ENCODE measurements at places on chromosomes 12 and 14. TPM values are rescaled to one million over a fixed set of nuclear protein-coding genes. Genes with fewer than 3 reads are reported as not detected.

XRCC3 gene
- 4.0 TPM for total RNA-seq

ERP27 gene
- total RNA-seq, result not detected

ZCRB1 gene
- 22.2 TPM for total RNA-seq

- no peaks in the 10 kb centered on the region for H3K36me3 ChIP-seq
- no peak overlapping the region for H3K27ac ChIP-seq
These were observed 6.2 kb downstream of the TBX5 start for GRCh38 chr12:114399664-114400211.

DNA sequence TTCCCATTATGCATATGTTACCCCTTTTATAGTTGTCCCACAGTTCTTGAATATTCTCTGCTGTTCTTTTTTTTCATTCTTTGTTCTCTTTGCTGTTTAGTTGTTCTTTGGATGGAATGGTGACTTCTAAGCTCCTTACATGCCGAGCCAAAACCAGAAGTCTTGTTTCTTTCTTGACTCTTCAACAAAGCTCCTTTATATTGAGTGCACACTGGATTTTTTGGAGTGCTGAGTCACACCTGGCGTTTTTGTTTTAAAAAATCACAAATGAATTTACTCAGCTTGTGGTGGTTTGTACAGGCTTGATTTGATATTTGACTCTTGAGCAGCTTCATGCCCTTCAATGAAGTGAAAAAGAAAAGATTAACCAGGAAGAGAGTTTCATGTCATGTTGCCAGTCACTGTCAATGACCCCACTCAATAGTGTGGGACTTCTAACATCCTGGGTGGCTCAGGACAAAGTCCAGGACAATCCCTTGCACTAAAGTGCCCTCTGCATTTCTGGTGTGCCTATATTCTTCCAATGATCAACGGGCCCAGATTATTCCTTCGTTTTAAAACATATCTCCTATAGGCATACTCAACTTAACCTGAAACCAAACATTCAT, 112.4 kb upstream of the SLC38A4 start:
- no peaks in the 10 kb centered on the region for H3K36me3 ChIP-seq
- H3K27ac ChIP-seq, result no peak overlapping the region
- no peaks in the 10 kb centered on the region for H3K4me1 ChIP-seq

ITGA7 gene
- 167 TPM for total RNA-seq

GRCh38 chr12:100789146-100789545, 5.4 kb upstream of the ANO4 start:
- H3K4me1 ChIP-seq, result no peaks in the 10 kb centered on the region
- no peak for DNase-seq
- H3K36me3 ChIP-seq, result no peaks in the 10 kb centered on the region
- H3K4me3 ChIP-seq, result no peak overlapping the region
- no peaks in the 10 kb centered on the region for H3K27me3 ChIP-seq

RAP1B gene
- 158 TPM for total RNA-seq

POMT2 gene
- total RNA-seq, result 26.9 TPM

DNA sequence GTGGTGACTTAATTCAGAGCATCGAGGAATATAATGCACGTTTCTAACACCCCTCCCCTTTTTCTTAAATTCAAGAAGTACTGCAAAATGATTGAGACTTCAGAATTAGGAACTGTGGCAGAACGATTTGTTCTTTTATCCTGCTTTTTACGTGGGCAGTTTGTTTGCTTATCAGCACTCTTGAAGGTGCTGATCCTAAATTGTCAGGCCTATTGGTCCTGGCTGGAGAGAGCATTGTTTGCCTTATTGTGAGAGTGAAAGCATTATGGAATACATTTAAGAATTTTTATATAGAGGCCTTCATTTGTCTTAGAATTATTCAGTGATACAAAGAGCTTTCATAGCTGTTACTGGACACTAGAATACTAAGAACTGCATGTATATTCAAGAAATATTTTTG, 59.1 kb downstream of the TMTC2 start:
- peak overlapping the region; percentile 53 for H3K27ac ChIP-seq
- no peak for DNase-seq
- no peaks in the 10 kb centered on the region for H3K4me1 ChIP-seq
- H3K36me3 ChIP-seq, result no peaks in the 10 kb centered on the region
- H3K4me3 ChIP-seq, result no peak overlapping the region
- no peaks in the 10 kb centered on the region for H3K27me3 ChIP-seq

GRCh38 chr12:9378430-9378835, 170.2 kb upstream of the PZP start:
- H3K4me1 ChIP-seq, result no peaks in the 10 kb centered on the region
- H3K27me3 ChIP-seq, result no peaks in the 10 kb centered on the region
- H3K36me3 ChIP-seq, result no peaks in the 10 kb centered on the region
- DNase-seq, result no peak

KHNYN gene
- total RNA-seq, result 106 TPM

PRH2 gene
- 2.0 TPM for total RNA-seq

CLECL1 gene
- not detected for total RNA-seq

GAS2L3 gene
- 83.2 TPM for total RNA-seq

DNA sequence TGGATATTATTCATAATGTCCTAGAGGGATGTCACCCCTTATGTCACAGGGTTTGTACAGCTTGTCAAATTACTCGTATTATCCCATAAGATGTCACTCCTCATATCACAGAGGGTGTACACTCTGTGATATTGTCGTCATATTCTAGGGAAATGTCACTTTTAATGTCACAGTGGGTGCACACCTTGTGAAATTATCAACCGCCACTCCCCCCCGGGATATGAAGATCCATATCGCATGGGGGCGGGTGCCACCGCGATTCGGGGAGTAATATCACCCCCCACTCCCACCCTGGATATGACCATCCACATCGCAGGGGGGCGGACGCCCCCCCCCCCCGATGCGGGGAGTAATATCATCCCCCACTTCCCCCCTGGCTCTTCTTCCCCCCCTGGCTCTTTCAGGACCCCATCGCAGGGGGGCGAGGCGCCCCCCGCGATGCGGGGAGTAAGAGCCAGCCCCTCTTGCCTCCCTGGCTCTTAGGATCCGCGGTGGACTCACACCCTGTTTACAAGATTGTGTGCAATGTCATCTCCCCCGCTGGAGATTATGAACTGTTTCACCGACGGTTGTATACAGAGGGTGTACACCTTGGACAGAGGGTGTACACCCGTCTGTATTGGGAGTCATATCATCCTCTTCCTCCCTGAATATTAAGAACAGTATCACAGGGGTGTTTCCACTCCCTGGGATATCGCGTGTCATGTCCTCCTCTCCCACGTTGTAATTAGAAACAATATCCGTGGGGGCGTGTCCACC, 92.8 kb downstream of the FRMD6 start:
- H3K4me3 ChIP-seq, result no peak overlapping the region
- no peak for DNase-seq
- H3K27me3 ChIP-seq, result no peaks in the 10 kb centered on the region
- H3K36me3 ChIP-seq, result no peaks in the 10 kb centered on the region
- H3K27ac ChIP-seq, result no peak overlapping the region

DNA sequence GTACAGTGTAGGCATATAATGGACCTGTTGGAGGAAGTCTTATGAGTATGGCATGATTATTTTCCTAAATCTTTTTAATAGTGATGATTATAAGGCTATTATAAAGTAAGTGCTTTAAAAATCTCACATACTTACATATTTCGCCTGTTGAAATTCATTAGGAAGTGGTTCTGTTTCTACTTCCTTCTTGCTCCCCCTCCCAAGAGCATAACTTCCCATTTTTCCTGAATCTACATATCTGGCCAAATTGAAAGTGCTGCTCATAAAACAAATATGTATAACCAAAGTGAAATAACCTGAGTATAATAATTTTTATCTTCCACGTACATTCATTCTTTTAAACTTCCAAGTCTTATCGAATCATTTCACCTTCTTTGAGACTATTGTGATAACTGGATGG, 455.6 kb upstream of the SEL1L start:
- H3K27ac ChIP-seq, result no peak overlapping the region
- no peak overlapping the region for H3K4me3 ChIP-seq
- no peak for DNase-seq
- H3K27me3 ChIP-seq, result no peaks in the 10 kb centered on the region
